ENCODE measurements at places on chromosomes 11 and 22.

GRCh38 chr22:23913306-23913660 lies 19.1 kb downstream of the MIF start:
- no peak for DNase-seq

- DNase-seq: no peak
Measured at GRCh38 chr22:28142361-28142961, 223.4 kb upstream of the PITPNB start.

DNA sequence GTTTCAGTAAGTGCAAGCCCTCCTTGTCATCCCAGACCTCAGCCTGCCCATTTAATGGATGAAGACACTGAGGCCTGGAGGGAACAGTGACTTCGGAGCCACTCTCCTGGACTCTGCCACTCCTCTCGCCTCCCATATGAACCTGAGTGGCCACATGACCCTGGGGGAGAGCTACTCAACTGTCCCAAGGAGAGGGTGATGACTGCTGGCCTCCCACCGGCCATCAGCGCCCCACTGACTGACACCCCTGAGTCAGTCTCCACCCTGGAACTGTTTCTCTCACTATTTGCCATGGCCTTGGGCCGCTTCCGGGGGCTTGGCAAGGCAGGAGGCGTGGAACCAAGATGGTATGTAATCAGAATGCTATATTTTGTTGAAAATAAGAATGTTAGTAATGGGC lies 17.1 kb downstream of the LRP5 start:
- no peak for DNase-seq

DNA sequence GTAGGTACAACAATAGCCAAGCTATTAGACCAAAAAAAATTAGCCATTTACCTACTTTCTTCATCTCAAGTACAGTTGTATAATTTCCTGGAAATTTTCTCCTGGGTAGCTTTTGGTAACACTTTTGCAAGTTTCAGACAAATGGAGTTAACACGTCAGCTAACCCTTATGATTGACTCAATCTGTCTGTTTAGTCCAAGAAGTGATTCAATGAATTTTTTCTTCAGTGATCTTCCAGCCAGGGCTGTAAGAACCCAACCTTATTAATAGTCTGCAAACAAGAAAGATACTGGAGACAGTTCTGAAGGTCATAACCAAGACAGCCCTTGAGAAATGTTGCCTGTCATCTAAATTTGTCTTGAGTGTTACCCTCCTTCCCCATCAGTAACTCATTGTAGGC lies 30.1 kb upstream of the FIBIN start:
- no peak for DNase-seq

GRCh38 chr22:50039669-50040443 lies 18.2 kb downstream of the TTLL8 start:
- no peak for DNase-seq

GRCh38 chr11:126334659-126335462 lies 20.6 kb upstream of the ST3GAL4 start:
- DNase-seq: no peak

- DNase-seq: no peak
Measured at GRCh38 chr22:46866591-46866990, 104.1 kb downstream of the TBC1D22A start.

GRCh38 chr11:77071077-77071476 lies 4.3 kb downstream of the CAPN5 start:
- no peak for DNase-seq
